ENCODE measurements at places on chromosomes 16 and 17. TPM values are rescaled to one million over a fixed set of nuclear protein-coding genes. Genes with fewer than 3 reads are reported as not detected.

- DNase-seq = peak; percentile 34
These were observed 29.9 kb upstream of the GINS2 start for GRCh38 chr16:85718682-85719081.

DNA sequence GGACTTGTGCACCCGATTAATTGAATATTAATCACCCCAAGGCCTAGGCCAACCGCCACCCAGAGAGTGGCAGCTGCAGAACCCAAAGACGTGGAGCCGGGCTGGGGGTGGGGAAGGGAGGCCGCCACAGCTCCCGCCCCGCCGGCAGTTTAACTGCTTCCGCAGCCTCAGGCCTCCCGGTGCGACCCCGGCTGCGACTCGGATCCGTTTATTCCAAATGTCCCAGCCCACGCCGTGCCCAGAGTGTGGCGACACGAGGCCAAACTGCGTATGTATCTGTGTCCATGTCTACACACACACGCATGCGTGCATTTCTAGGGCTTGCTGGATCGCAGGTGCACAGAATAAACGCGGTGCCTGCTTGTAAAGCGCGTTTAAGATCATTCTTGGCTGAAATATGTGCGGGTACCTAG lies 802 bp upstream of the TOB1 start:
- DNase-seq = peak; percentile 68

DNA sequence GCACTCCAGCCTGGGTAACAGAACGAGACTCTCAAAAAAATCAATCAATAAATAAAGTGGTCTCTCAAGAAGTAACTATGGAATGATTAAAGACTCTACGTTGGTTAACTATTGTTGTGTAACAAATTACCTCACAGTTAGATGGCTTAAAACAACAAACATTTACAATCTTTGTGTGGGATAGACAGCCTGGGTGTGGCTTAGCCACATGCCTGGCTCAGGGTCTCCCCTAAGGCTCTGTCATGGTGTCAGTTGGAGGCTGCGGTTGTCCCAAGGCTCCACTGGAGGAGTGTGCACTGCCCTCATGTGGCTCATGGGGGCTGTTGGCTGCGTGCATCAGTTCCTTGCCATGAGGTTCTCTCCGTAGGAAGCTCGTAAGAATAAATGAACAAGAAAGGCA lies 294.5 kb downstream of the SNX29 start:
- no peak for DNase-seq

DNA sequence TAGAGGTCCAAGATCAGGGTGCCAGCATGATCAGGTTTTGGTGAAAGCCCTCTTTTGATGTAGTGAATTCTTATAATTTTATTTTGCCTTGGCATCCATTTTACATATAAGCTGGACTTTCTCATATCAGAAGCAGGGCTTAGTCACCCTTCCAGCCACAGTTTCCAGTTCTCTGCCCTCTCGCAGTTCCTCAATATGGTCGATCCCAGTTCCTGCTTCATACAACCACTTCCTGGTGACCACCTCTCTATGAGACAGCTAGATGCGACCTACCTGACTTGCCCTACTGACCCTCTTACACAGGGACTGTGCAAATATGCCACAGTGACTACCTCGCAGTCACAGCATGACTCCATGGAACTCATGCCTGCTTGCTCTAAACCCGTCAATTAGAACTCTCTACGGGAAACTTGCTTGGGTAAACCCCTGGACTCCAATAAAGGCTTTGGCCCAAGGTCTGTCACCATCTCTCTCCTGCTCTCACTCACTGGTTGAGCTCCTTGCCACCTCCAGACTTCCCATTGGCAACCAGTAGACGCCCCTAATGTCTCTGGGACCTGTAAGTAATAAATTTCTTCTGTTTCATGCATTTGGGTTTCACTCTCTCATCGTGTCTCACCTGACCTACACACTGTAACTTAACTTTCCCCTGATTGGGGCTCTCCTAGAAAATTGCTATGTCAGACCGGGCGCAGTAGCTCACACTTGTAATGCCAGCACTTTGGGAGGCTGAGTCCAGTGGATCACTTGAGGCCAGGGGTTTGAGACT lies 21.4 kb downstream of the CD300LG start:
- no peak for DNase-seq

DNA sequence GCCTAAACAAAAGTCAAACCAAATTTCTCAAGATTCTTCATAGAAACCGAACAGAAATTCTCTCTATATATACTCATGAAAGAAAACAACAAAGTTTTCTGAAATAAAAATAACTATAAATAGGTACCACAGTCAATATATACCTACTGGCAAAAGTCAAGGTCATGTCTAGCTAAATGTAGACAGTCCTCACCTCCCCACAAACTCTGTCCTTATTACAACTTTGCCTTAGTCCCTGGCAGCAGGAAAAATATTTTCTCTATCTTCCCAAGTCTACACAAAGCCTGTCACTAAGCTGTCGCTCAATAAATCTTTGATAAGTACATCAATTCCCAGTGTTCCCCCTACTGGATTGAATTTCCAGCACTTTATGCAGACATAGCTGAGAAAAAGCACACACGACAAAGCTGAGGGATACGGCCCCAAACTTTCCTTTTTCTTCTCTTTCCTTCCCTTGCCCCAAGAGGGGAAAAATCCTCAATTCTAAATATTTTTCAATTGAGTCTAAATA lies 2.7 kb downstream of the CFAP20 start:
- peak; percentile 11 for DNase-seq

GRCh38 chr16:57775661-57776469 lies 26.4 kb downstream of the KIFC3 start:
- DNase-seq = peak; percentile 76

Gene ACACA
- total RNA-seq = 51.6 TPM

Gene ZNF469
- total RNA-seq = under 0.01 TPM

Gene CTRL
- 4.5 TPM for total RNA-seq

Gene HSD11B2
- not detected for total RNA-seq

Gene CCL1
- not detected for total RNA-seq

Gene DDX5
- 642 TPM for total RNA-seq

Gene TPSG1
- not detected for total RNA-seq
